ENCODE measurements at places on chromosomes 4 and X.

- DNase-seq, result no peak
Measured at GRCh38 chr4:88981556-88981955, 75.4 kb downstream of the FAM13A start.

- peak; percentile 43 for DNase-seq
Measured at GRCh38 chr4:108590776-108591175, 29.6 kb upstream of the RPL34 start.

- peak; percentile 14 for DNase-seq
Measured at GRCh38 chr4:145177511-145177905, 2.9 kb downstream of the OTUD4 start.

DNA sequence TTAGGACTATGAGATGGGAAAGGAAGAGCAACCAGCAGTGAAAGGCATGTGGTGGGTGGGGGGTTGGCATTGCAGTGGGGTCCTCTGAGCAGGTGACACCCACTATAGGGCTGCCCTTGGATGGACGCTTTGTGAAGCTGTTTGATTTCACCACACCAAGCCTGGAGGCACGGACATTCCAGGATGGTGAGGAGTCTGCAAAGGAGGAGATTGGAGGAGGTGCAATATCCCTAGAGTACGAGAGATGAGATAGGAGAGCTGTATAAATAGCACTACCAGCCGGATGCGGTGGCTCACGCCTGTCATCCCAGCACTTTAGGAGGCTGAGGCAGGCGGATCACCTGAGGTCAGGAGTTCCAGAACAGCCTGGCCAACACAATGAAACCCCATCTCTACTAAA lies 42.3 kb downstream of the SHOX start:
- no peak for DNase-seq

DNA sequence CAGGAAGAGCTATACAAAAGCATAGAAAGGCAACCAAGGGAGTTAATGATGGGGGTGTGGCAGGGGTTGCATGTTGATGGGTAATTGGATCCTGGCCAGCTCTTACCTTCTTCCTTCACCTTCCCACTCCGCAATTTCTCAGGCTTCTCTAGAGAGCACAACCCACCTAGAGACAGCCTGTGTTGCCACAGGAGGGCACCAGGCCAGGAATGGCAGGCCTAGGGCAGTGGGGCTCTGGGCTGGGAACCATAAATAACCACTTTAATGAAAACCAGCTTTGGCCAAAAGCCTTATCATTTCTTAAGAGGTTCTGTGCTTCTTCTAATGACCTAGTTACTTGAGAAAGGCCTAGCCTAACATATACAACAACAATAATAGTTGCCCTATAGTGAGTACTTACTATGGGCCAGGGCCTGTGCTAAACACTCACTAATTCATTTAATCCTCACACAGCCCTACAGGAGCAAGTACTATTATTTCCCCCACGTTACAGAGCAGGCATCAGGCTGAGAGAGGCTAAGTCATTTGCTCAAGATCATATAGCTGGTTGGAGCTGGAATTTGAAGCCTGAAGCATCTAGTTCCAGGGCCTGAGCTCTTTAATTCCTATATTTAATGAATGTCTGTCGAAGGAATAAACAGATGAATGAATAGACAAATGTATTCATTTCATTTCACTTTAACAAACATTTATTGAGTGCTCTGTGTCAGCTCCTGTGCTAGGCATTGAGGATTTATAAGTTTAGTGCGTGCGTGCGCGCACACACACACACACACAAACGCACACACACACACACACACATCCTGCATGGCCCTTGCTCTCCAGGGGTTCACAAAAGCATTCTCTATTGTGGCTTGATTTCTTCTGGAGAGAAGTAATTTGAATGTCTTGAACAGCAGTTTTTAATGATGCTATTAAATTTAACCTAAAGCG lies 66.8 kb downstream of the RTL9 start:
- peak; percentile 67 for DNase-seq

DNA sequence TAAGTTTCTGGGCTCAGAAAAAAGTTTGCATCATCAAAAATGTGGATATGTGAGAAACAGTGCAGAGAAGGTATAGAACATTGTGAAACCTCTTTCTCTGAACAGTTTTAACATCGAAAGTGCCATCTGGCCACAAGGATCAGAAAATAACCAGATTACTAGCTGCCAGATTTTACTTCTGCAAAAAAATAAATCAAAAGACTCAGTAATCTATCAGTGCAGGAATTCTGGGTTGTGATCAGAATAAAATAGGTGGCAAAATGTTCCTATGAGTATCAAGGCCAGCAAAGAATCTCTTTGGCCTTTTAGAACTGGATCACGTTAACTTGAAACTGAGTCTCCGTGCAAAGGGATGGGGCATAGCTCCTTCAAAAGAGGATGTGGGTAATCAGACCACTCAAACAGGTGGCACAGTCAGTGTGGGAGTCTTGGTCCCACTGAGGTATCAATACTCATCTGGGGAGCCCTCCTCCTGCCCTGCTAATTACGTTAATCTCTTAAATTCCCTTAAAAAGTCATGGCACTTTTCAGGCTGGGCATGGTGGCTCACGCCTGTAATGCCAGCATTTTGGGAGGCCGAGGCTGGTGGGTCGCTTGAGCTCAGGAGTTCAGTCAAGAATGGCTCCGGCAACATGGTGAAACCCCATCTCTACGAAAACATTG lies 26.7 kb upstream of the RBM47 start:
- no peak for DNase-seq

GRCh38 chrX:68461576-68461975 lies 28.3 kb upstream of the OPHN1 start:
- DNase-seq, result no peak

DNA sequence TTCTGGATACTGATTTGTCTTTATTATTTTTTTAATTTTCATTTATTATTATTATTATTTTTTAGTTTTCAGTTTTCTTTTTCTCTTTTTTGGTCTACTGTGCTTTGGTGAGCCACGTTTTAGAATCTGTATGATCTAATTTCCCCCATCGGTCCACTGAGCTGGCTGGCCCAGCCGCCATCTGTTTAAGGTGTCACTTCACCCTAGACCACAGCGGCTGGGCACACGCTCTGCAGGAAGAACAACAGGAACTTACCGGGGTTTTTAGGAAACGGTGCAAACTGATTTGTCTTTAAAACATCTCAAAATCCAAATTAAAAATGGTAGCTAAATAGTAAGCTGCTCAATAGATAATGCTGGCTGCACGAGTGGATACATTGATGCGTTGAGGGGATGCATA lies 48.8 kb upstream of the AMOT start:
- no peak for DNase-seq

DNA sequence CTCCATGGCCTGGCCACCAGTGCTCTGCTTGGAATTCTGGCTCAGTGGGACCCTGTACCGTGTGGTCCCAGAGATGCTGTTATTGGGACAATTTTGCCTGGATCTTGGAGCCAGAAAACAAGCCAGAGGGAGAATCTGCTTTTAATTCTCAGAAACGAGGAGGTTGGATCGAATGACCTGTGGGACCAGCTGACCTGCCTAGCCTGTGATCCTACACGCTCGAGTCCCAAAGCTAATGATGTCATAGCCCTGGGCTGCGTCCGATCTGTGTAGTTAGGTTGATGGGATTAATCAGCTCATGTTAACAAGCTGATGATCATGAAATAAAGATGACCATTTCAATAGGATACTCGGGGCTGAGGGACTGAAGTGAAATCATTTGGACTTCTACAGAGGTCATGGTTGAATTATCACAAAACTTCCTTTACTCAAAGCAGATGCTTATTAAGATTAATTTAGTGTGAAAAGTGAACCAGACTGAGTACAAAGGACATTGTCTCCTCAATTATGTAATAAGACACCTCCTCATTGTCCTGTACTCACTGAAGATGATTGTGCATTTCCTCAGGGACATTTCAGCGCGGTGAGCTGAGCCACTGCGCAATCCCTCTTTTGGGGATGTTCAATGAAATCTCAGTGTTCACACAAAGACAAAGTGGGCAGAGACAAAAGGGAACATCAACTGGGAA lies 51.9 kb upstream of the STX18 start:
- DNase-seq, result peak; percentile 58

- no peak for DNase-seq
Measured at GRCh38 chrX:40734971-40735324, 394 bp downstream of the MED14 start.

GRCh38 chr4:87055311-87055710 lies 120.5 kb downstream of the AFF1 start:
- peak; percentile 47 for DNase-seq

DNA sequence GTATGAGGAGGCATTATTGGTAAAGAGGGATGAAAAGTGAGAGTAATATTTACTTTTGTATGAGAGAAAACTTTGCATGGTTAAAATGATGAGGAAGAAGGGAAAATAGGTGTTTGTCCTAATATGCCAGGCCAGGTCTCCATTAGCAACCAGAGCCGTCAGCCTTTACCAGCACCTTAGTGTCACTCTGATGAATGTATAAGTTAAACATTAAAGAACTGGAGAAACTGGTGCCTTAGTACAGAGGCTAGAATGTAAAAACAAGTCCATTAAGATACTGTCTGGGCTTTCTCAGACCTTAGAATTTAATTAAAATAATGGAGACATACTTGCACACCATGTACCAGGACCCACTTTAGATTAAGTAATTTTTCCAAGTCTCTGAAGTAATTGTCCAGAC lies 222.3 kb downstream of the FAM47A start:
- DNase-seq, result no peak

DNA sequence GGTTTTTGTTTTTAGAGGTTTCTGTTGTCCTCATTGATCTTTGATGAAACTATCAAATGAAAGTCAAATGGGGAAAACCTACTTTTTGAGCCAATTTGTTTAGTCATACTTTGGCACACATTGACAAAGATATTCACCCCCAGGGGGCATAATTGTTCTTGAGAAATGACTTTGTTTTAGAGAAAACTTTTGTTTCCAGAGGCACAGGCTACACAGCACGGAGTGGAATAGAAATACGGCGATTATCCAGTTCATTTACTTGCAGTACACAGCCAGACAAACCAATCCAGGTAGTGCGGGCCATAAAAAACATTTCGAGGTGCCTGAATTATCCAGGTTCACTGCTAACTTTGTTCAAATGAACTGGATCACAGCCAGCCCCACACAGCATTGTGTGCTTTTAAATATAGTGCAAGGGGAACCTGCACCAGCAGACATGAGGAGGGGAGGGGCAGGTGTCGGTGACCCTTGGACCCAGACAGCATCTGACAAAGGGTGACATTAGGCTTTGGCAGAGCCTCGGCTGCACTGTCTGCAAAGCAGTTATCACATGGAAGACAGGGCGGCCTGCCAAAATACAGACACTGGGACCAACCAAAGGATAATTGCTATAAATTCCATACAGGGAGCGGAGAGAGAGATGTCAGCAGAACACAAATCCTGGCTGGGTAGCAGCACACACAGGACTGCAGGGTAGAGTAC lies 179.6 kb upstream of the NOCT start:
- peak; percentile 24 for DNase-seq

GRCh38 chrX:2642146-2642545 lies 48.9 kb upstream of the CD99 start:
- DNase-seq, result no peak

GRCh38 chr4:1381181-1381621 lies 25.0 kb downstream of the NKX1-1 start:
- no peak for DNase-seq

GRCh38 chrX:1767026-1767425 lies 152.2 kb downstream of the ASMT start:
- no peak for DNase-seq

Data from fibroblast of gingiva (primary cell).